ENCODE measurements at places on chromosomes 5 and 9.

- no peak for DNase-seq
Observed at GRCh38 chr9:73050887-73051550, 98.2 kb upstream of the ALDH1A1 start.

DNA sequence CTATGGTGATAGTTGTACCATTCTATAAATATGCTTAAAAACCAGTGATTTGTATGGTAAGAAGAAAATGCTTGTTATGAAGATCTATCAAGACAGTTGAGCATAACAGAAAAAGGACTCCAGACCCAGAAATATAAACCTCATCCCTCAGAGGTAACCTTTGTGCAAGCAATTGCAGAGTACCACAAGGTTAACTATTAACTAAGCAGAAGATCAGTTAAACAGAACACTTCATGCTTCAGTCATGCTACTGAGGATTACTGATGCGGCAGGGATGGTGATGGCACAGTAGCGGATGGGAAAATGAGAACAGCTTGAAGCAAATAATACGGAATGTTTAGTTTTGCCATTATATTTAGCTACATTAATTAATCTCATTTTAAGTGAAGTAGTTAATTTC lies 45.5 kb downstream of the IARS1 start:
- DNase-seq = no peak

GRCh38 chr9:14926941-14927624 lies 16.9 kb upstream of the FREM1 start:
- no peak for DNase-seq

- peak; percentile 81 for DNase-seq
Observed at GRCh38 chr5:134101686-134102439, 12.6 kb upstream of the TCF7 start.

DNA sequence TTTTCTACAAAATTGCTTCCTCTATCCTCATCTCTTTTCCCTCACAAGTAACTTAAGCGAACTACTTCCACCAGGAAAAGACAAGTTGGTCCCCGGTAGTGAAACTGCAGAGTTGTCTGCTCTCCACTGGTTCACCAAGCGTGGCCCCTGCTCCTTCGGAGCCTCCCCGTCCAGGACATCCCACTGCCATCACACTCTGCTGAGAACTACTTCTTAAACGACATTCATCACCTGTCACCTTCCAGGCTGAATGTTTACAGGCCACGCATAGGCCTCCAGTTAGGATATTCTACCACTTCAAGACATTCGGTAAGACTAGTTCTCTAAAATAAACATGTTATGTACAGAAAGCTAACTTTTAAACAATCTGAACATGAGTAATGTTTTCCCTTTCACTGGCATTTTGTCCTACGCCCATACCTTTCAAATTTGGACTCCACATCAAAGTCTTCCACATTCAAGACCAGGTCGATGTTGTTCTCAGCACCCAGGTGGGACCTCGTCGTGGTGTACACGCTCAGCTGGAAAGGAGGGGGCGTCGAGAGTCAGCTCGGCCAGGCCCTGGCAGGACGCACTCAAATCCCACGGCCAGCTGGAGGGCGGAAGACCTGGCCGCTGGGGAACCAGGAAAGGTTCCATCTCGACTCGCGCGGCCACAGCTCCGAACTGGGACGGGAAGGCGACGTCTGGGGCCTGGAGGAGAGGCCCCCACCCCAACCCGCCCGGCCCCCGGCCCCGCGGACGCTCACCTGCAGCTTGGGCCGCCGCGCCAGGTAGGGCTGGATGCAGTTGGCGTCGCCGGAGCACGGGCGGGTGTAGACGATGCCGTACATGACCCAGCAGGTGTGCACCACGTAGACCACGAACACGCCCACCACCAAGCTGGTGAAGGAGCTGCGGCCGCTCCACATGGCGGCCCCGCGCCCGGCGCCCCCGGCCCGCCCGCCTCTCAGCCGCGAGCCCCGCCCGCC lies 683 bp downstream of the CLPTM1L start:
- DNase-seq = peak; percentile 61

- DNase-seq = no peak
Observed at GRCh38 chr5:179865491-179866240, 7.0 kb upstream of the MRNIP start.

- DNase-seq = peak; percentile 74
Observed at GRCh38 chr5:125484742-125485641, 738.6 kb upstream of the ZNF608 start.

GRCh38 chr5:54146916-54147315 lies 163.5 kb downstream of the ARL15 start:
- no peak for DNase-seq

Measured in AG08396 (cell line).